NCI-H446 (cell line): ENCODE measurements at places on chromosomes 11 and 22.
A peak's percentile ranks its signal among the peaks of the same experiment; 100 is the strongest.

DNA sequence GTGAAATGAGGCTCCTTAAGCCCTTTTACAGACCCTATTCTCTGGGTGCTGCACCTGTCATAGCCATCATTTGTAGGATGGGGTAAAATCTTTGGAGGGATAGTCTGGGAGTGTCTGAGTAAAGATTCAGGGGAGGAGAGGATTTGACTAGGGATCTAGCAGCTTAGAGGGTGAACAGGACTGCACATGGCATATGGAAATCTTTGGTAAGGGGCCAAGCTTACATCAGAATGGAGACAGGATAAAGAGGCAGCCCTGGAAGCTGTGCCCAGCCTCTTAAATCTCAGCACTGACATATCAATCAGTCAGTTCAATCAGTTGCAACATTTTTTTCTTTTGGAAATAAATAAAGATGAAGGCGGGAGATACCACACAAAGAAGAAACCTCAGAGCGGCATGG, 301.8 kb upstream of the CADM1 start:
- peak; percentile 76 for DNase-seq

- DNase-seq: no peak
These were observed at the start of gene HORMAD2 for GRCh38 chr22:30079952-30080533. HORMAD2 (plus strand) TSS chr22:30080464; CDS start chr22:30093953, 13,489 bp downstream.

DNA sequence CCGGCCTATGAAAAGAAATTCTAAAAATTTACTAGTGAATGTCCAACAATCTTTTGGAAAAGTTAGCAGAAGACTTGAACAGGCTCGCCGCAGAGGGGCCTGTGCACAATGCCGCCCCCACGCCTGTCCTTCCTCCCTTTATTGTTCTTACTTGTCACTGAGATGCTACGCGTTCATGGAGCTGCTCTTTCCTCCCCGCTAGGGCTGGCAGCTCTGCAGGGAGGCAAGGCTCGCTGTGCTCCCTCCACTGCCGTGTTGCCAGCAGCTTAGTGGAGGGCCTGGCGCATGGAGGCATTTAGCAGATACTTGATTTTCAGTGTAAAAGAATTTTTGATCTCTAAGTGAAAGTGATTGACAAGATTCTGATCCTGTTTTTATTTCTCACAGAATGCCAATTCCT, 14.7 kb downstream of the PHRF1 start:
- DNase-seq: no peak

DNA sequence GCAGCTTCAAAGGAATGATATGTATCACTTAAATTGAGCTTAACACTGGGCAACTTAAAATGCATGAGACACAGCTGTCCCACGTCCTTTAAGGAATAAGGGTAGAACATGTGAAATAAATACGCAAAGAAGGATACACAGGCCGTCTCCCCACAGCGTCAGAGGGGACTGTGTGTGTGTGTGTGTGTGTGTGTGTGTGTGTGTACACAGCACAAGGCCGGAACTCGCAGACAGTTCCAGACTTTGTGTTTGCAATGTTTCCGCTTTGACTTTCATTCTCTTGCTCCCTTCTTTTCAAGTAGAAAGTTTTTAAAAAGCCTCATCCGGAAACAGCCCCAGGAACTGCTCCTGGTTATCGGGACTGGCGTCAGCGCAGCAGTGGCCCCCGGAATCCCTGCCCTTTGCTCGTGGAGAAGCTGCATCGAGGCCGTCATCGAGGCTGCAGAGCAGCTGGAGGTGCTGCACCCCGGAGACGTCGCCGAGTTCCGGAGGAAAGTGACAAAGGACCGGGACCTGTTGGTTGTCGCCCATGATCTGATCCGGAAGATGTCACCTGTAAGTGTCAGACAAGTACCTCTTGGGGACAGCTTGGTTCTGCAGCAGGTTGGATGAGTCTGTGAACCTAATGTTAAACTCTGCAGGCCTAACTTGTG, 13.3 kb downstream of the FAM118A start:
- no peak for DNase-seq

GRCh38 chr22:49052023-49052538, 775.6 kb downstream of the BRD1 start:
- no peak for DNase-seq

DNA sequence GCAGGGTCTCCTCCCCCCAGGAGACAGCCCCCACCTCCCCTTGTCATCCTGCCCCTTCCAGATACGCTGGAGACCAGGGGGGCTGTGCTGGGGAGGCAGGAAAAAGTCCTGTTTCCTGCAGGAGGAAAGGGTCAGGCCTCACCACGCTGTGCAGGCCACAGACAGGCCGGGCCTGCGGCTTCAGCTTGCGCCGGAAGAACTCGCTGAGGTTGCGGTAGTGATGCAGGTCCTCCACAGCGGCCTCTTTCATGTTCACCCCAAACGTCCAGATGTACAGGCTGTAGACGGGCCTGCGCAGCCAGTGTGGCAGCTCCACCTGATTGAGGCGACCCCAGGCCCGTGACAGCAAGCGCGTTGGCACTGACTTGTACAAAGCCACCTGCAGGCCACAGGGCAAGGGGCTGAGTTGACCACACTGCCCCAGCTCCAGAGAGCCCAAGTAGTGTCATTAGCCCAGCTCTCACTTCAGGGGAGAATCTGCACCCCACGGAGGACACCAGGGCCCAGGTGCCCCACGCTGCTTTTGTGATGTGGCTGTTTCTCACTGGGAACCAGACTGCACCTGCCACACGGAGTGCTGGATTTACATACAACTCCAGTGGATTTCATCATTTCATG, 40.4 kb downstream of the PISD start:
- DNase-seq: no peak

- no peak for DNase-seq
These were observed 492.7 kb downstream of the BRD1 start for GRCh38 chr22:49334976-49335375.
